Stimulated activated CD8-positive, alpha-beta memory T cell treated with anti-CD3 and anti-CD28 coated beads, Interleukin-4, amount 100 ng/mL, for 1 hour (primary cell): ENCODE measurements at places on chromosomes 5 and 9.

DNA sequence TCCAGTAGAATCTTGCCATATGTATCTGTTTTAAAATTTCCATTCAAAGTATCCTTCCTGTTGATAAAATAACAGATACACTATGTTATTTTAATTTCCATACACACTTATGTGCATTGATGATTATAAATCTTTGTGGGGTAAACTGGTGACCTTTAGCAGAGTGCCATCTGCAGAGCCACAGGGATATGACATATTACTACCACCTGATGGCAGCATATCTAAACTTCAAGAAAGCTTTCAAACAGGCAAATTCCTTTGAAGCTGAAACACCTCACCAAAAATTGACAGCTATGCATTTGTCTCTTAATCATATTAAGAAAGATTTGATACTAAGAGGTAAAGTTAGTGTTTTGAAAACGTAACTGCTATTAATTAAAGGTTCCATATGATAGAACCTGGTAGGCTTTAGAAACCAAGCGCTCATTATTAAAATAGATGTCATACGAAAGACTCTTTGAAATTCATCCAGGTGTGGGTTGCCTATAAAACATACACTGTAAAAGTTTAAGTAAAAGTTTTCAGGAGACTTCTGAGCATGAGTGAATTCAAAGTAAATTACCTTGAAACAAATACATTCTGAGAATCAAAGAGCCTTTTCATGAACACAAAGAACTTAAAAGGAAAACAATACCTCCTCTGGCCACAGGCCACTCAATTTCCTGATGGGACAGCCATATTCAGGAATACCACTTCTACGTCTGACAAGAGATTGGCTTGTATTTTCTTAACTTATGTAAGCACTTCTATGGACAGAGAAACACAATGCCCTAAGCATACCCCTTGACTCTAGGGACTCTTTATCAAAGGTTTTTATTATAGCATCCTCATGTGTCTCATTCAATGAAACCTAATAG is 93.3 kb downstream of the KIAA0825 start:
- no peak for DNase-seq

DNA sequence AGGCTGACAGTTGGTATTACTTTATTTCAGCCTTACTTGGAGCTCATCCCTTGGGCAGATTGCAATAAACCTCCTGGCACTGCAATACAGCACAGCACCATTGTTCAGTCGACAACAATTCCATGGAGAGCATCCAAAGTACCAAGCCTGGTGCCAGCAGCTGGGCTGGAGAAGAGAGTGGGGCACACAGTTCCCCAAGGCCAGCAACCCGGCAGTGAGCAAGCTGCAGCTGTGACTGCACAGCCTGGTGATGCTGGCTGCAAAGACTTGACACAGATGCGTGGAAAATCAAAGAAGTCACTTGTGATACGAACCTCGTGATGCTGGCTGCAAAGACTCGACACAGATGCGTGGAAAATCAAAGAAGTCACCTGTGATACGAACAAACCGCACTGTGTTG is 125.4 kb downstream of the ATPSCKMT start:
- no peak for DNase-seq

GRCh38 chr5:334903-335739 is 13.6 kb downstream of the AHRR start:
- DNase-seq = no peak

DNA sequence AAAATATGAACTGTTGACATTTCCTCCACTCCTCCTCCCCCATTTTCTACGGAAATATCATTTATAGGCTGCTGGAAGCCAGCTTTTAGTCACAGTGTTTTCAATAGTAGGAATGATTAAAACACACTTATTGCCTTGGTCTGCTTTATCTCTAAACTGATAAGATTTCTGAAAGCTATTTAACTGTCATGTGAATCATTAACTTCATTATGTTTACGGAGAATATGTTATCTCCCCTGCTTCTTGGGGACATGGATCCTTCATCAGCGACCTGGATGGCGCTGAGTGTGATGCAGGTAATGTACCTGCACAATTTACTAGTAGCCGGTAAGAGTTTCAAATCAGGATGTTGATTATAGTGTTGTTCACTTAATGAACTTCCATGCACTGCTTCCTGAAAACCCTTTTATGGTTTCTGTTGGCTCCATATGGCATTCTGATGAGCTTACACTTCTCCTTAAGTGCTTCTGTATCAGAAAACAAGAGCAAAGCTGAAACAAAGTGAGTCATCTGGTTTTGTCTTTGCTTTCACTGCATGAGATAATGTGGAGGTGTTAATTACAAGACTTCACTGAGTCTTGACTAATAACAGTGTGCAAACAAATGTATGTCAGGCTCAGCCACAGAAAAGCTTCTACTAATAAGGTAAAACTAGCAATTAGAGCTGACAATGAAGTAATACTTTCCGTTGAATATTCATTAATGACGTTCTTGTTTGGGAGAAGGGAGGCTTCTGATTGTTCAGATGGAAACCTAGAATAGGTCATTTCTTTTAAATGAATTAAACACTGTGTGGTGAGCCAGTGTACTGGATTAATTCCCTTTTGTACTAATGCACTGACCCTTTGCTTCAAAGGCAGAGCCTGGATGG is 162.4 kb upstream of the ZNF608 start:
- DNase-seq = no peak

DNA sequence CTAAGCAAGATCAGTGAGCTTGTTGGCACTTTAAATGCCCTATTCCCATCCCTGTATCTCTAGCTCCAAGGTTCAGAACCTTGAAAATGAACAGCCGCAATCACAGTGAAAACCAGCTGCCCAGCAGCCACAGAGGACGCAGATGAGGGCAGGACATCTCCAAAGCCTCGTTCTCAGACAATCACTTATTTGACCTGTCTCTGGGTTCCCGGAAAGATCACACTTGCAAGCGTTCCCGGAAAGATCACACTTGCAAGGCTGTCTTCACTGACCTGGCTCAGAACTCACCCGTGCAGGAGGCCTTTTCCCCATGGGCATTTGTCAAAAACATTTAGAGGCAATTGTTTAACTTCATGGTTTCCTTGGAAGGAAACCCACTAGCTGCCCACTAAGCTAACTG is 25.7 kb downstream of the IPPK start:
- DNase-seq = no peak

- DNase-seq = no peak
Measured at GRCh38 chr5:75933489-75933888, 149.7 kb upstream of the SV2C start.

- no peak for DNase-seq
Measured at GRCh38 chr5:126027652-126028051, 395.6 kb upstream of the GRAMD2B start.

GRCh38 chr9:79667120-79667519 is 95.4 kb downstream of the TLE4 start:
- no peak for DNase-seq

DNA sequence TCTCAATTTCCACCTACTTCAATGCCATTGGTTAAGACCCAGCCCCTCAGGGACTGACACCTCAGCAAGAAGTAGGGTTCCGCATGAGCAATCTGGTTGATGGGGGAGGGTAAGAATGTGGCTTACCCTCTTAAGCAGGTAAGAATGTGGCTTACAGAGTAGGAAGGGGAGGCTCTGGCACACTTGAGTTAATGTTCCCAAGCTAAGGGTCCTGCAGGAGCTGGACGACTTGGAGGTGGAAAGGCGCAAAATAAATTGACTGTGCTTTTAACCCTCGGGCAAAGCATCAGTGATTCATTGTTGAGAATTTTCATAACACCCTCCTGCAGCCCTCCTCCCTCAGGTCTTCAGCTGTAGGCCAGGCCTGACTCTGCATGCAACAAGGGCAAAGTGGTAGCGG is 24.9 kb upstream of the ADRA1B start:
- no peak for DNase-seq

- DNase-seq = no peak
Measured at GRCh38 chr5:78907255-78907891, 77.7 kb downstream of the ARSB start.

GRCh38 chr5:32805971-32806638 is 95.0 kb downstream of the NPR3 start:
- no peak for DNase-seq

GRCh38 chr5:1118231-1118698 is 6.4 kb upstream of the SLC12A7 start:
- DNase-seq = no peak

GRCh38 chr9:81620002-81620390 is 69.4 kb downstream of the TLE1 start:
- DNase-seq = no peak
